ENCODE measurements at places on chromosomes 13 and 19.

GRCh38 chr13:23668562-23668961 is 98.3 kb downstream of the TNFRSF19 start:
- no peak for DNase-seq

DNA sequence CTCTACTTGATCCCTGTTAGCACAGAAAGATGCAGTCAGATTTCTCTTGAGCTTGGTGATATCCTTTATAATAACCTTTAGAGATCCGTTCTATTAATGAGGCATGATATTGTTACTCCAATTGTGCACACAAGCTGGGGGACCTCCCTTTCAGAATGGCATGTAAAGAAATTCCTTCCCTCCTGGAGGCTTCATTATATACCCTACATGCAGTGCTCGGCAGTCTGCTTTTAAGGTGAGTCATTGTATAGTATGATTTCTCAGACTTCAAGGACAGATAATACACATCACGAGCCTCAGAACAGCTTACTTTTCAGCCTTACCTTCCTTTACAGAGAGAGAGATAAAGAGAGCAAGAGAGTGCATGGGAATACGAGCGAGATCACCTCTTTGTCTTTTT is 261.3 kb downstream of the ATP8A2 start:
- DNase-seq = no peak

- peak; percentile 54 for DNase-seq
Measured at GRCh38 chr19:29418201-29418600, 107.6 kb upstream of the VSTM2B start.

DNA sequence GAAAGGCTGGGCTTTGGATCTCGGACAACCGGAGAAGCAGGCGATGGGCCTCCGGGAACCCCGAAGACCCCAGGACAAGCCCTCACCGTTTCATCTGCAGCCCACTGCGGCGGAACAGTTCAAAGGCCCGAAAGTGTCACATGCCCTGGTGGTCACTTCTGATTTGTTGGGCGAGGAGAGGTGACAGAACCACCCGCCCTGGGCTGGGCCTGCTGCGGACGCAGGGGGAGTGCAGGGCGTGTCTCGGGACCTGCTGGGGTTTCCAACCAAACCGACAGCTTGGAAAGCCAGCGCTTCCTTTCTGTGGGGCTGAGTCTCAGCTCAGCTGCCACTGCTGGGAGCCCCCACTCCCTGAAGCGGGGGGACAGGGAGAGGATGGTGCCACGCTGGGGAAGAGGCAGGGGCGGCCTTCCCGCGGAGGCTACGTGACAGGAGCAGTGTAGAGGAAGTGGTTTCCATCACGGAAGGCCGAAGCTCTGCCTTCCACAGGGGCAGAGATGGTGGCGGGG is 22.8 kb upstream of the ZBTB7A start:
- DNase-seq = no peak

GRCh38 chr13:49587311-49587847 is 2.0 kb upstream of the RCBTB1 start:
- no peak for DNase-seq

DNA sequence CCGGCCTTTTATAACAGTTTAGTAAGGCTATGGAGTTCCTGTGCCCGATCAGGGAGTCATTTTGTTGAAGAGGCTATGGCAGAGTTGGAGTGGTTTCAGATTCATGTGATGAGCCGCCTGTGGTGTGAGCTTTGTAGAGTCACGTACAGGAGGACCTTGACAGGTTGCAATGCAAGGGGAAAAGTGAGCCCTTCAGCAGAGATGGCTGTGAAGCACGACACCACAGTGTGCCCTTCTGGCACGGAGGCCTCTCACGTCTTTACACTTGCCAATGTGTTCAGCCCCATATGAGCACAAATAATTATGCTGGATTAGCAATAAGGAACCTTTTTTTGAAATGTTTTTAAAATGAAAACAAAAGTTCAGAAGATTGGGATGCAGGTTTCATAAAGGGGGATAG is 499.8 kb downstream of the LIG4 start:
- DNase-seq = no peak

DNA sequence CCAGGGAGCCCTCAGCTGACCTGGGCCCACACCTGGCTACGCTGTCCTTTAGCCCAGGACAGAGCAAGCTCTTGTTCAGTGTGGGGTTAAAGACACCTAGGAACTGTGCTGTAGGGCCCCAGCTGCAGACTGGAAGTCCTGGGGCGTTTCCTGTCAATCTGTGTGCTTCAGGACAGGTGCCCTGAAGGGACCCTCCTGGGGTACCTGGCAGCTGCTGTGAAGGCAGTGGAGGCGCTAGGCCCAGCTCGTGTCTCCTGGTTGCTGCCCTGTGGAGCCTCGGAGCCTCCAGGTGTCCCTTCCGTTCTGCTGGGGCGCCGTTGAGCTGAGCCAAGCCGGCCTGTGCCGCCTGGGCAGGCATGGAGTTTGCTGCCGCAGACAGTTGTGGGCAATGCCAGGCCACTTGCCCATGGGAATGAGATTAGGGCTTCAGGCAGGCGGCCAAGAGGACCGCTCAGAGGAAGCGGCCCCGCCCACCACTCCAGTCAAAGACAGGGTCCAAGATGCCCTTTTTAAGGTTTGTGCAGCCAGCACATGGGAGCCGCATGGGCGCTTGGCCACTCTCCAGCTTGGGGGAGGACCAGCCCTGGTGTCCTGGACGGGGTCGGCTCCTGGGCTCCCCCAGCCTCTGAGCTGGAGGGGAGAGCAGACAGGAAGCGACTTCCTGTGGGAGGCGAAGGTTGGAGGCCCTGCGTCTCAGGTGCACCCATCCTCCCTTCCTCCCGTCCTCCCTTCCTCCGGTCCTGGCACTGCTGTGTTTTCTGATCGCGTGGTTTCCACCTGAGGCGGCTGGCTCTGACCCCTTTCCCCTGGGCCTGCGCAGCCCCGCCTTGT is 4.0 kb downstream of the PTBP1 start:
- DNase-seq = no peak

- DNase-seq = no peak
Measured at GRCh38 chr19:37007587-37008220, 70.5 kb upstream of the ZNF420 start.

DNA sequence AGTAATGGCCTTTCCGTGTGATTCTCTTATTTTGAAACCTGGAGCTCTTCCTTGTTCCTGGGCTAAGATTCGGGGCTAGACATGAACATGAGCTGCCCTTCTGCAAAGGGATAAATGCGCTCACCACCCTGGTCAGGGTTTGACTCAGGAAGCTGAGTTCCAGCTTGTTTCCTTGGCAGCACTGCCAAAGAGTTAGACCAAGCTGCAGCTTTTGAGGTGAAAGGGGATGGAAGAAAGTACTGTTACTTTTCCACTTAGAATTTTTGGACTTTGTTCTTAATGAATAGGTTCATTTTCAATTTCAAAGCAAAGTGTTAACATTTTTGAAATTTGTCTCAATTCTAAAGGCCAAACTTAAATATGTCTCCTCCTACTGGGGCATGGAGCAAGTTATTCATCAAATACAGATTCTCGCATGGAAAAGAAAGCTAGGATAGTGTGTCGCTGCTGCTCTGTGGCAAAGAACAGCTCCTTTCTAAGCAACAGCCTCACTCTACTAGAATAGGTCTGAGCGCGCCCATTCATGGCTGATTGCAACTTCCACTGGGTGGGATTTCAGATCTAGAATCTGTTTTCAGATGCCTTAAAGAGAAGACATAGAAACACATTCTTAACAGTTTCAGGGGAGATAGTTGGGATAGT is 2.2 kb downstream of the RGCC start:
- DNase-seq = no peak

- DNase-seq = no peak
Measured at GRCh38 chr13:71459708-71460107, 407.3 kb downstream of the DACH1 start.

DNA sequence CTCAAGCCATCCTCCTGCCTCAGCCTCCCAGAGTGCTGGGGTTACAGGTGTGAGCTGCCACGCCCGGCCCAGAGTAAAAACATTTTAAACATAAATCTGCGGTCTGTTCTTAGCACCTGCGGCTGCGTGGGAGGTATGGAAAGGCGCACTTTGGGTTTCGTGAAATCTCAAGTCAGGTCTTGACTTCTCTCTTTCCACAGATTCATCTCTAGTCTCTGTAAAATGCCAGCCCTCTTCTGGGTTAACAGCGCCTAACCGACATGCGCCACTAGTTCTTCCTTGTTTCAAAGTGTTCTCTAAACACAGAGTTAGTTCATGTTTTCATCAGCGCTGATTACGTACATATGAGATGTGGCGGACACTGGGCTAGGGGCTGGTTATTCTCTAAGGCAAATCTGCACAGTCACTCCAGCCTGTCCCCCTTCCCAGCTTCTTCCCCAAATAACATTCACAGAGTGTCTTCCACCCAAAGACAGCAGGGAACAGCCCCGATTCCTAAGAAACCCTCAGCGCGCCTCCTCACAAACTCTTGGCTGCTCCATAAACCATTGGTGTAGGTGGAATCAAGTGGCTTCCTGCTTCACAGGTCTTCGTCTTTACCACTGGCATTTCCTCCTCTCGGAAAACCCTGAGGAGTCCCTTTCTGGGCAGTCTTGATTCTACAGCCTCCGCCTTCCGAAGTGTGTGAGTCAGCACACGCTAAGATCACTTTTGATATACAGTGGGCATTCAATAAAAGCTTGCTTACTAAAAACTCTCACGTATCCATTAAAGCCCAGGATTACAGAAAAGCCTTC is 1.4 kb downstream of the PARP4 start:
- no peak for DNase-seq

DNA sequence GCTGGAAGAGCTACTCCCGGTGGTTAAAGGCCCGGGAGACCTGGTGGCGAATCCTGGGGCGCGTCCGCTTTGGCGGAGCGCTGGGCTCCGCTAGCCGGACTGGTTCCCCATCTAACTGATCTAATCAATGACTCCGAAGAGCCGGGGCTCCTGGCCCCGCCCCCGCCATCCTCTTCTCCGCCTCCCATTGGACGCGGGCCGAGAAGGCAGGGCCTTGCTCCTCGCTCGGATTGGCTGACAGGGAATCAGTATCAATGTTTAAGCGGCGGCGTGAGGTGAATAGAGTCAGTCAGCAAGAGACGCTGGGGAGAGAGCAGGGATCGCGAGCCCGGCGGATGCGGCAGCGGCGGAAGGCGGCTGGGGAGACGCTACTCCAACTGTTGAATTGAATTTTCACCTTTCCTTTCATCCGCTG is 1.7 kb upstream of the PCDH17 start:
- peak; percentile 84 for DNase-seq

GRCh38 chr19:46118136-46118535 is 6.4 kb downstream of the IGFL3 start:
- DNase-seq = no peak

DNA sequence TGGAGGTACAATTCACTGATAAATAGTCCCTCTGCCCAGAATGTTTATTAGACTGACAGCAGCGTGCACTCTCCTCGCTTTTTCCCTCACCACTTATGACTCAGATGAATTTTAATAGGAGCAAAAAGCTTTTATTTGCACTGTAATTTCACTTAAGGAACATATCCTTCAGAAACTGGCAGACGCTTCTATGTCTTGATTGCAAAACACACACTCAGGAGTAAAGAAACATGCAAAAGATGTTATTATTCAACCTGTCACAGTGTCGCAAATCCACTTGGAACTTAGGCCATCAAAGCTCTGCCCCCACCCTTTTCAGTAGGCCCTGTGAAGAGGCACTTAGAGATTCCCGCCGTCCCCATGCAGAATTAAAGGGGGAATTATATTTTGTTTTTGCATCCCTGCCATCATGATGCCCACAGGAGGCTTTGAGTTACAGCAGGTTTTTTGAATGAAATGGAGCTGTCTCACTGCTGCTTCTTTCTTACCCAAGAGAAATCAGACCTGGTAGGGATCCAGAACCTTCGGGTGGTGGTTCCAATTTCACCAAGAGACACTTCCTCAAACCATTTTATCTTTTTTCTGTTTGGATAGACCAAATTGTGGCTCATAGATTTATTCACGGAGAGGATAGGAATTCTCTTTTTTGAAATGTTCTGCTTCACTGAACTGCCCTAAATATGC is 74.5 kb downstream of the GGACT start:
- DNase-seq = no peak

GRCh38 chr13:59352600-59352999 is 811.1 kb downstream of the DIAPH3 start:
- DNase-seq = no peak

Data from WERI-Rb-1 (cell line).